H1 (cell line): ENCODE measurements at places on chromosomes 6 and 20. TPM values are rescaled to one million over a fixed set of nuclear protein-coding genes. Genes with fewer than 3 reads are reported as not detected.

DNA sequence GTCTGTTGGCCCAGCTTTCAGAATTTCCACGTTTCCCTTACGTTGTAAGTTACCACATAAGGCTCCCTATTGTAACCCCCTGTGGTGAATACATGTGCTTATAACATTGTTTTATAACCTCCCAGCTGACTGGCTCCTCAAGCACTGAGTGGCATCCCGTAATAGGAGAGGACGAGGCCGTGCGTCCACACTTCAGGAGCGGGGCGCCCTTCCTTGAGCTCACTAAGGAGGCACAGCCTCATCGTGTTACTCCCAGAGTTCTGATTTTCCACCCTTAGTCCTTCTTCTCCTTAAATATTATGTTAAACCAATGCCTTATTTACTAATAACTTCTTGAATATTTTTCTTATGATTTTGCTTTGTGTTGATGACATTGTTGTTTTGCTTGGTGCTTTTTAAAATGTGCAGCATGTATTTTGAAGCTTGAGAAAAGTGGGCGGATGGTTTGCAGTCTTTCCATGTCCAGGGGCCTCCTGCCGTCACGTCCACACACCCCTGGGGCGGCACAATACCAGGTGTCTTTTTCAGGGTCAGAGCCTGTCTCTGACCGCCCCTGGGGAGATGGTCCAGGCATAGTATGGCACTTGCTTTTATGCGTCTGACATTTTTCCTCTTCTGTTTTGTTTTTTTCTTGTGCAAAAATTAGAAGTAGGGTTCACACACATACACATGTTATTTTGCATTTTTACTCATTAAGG lies 181.8 kb downstream of the DLL1 start:
- no peaks in the 10 kb centered on the region for H3K36me3 ChIP-seq
- H3K4me1 ChIP-seq: no peaks in the 10 kb centered on the region
- no peaks in the 10 kb centered on the region for H3K27me3 ChIP-seq
- no peak overlapping the region for H3K27ac ChIP-seq

EDN1 gene
- total RNA-seq: 1.1 and 1.2 TPM in 2 replicates

DNA sequence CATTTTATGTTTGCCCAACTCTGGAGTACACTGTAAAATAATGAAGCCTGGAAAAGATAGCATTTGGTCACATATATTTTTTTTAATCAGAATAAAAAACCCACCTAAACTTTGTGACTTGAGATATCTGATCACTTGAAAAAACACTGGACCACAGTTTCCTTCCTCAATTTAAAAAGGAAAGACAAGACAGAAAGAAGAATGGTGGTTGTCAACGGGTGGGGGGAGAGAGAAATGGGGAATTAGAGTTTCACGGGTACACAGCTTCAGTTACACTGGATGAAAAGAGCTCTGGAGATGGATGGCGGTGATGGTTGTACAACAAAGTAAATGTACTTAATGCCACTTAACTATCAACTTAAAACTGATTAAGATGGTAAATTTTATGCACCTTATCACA lies 14.7 kb upstream of the DST start:
- no peak for DNase-seq
- no peaks in the 10 kb centered on the region for H3K27me3 ChIP-seq
- H3K4me3 ChIP-seq: no peak overlapping the region
- H3K27ac ChIP-seq: no peak overlapping the region
- H3K4me1 ChIP-seq: peaks cover 4% of the 10 kb centered on the region

DNA sequence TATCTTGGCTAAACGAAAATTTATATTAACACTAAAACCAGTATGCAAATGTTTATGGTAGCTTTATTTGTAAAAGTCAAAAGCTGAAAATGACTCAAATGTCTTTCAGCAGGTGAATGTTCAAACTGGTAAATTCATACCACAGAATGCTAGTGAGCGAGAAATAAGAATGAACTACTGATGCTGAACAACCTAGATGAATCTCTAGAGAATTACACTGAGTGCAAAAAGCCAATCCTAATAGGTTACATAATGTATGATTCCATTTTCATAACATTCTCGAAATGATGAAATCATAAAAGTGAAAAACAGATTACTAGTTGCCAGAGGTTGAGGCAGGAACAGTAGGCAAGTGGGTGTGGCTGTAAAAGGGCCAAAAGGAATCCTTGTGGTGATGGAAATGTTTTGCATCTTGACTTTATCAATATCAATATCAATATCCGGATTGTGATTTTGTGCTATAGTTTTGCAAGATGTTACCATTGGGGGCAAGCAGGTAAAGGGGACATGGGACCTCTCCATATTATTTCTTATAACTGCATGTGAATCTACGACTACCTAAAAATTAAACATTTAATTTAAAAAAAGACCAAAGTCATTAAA lies 26.1 kb downstream of the ZNF311 start:
- H3K27ac ChIP-seq: no peak overlapping the region
- H3K4me3 ChIP-seq: no peak overlapping the region
- H3K4me1 ChIP-seq: no peaks in the 10 kb centered on the region; the same call in 1 of the 2 replicates
- H3K27me3 ChIP-seq: no peaks in the 10 kb centered on the region

DNA sequence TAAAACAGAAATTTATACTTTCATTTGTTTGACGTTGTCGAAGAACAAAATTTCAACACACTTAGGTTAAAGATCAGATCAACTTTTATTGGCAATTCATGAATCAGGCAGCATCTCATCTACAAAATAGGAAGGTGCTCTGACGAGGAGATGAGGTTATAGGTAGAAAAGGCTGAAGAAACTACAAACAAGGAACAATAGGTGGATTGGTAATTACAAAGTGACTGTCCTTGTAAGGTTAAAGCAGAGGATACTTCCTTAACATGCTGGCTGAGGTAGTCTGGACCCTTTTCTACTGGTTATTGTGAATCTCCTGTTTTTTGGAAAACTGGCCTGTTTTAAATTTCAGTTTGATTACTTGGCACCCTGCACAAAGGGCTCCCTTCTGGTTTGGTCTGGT lies 32.5 kb upstream of the TRIM27 start:
- no peaks in the 10 kb centered on the region for H3K4me1 ChIP-seq
- H3K27me3 ChIP-seq: no peaks in the 10 kb centered on the region; the same call in 1 of the 2 replicates
- no peak for DNase-seq
- no peak overlapping the region for H3K27ac ChIP-seq

DNA sequence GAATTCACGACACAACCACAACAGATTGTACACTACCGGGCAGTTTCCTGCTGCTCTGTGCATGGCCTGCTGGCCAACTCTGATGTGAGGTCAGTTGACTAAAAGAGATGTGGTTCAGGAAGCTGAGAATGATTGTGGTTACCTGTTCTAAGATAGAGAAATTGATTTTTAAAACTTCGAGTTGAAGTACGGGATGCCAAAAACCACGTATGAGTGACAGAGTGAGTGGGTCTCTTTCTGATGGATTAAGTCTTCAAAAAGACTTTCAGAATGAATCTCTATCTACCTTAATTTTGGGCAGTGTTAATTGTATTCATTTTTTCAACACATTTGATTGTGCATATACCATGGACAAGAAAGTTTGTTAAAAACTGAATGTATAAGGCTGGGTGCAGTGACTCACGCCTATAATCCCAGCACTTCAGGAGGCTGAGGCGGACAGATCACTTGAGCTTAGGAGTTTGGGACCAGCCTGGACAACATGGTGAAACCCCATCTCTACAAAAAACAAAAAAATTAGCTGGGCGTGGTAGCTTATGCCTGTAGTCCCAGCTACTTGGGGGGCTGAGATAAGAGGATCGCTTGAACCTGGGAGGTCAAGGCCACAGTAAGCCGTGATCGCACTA lies 121.2 kb downstream of the SGK1 start:
- no peak for DNase-seq
- no peak overlapping the region for H3K27ac ChIP-seq
- H3K36me3 ChIP-seq: no peaks in the 10 kb centered on the region
- peaks cover 6% of the 10 kb centered on the region; the same call in 1 of the 2 replicates for H3K4me1 ChIP-seq
- no peak overlapping the region for H3K4me3 ChIP-seq

- no peak overlapping the region for H3K27ac ChIP-seq
- peaks cover 7% of the 10 kb centered on the region for H3K4me1 ChIP-seq
- H3K27me3 ChIP-seq: no peaks in the 10 kb centered on the region
- no peak overlapping the region for H3K4me3 ChIP-seq
- H3K36me3 ChIP-seq: no peaks in the 10 kb centered on the region
- peak; percentile 39 for DNase-seq
Observed at GRCh38 chr20:23607497-23608245, 2.0 kb upstream of the CST9 start.

ZC3H12D gene
- total RNA-seq: 0.07 and 0.08 TPM in 2 replicates

DNA sequence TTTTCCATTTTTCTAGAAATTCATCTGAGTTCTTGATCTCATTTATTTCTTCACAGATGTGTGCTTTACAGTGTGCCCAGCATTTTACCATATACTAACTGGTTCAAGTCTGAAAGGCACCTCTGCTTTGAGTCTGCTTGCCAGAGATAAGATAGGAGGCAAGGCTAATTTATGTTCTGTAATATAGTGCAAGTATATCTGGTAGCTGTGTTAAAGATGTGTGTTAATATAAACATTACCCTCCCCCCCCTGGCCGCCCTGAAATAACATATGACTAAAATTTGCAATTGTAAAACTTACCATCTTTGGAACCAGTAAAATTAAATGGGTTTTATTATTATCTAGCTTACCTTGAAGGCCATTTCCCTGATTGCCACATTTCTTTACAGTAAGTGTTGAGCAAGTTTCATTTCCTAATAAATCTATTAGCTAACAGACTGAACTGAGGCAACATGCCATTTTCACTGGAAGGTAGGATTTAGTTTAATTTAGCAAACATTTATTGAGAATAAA lies 2.7 kb downstream of the FBXO9 start:
- no peaks in the 10 kb centered on the region for H3K36me3 ChIP-seq
- H3K27ac ChIP-seq: no peak overlapping the region
- H3K4me3 ChIP-seq: no peak overlapping the region
- no peak for DNase-seq
- H3K27me3 ChIP-seq: no peaks in the 10 kb centered on the region
- H3K4me1 ChIP-seq: no peaks in the 10 kb centered on the region

RNF144B gene
- total RNA-seq: 9.8 and 11.2 TPM in 2 replicates

GPR63 gene
- total RNA-seq: 11.3 and 11.6 TPM in 2 replicates

DNA sequence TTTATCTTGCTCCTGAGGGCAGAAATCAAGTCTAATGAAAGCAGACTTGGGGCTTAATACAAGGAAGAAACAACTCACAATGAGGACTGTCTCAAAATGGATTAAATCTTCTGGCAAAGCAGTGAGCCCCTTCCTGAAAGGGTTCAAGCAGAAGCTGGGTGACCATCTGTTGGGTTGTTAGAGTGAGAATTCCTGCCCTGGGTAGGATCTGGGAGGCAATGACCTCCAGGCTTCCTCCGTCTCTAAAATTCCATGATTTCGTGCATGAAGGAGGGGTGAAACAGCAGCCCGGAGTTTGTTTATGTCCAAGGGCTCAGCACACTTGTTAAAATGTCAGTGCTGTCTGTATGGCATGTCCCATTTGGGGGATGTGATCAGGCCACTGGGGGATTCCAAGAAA lies 64.0 kb upstream of the KCNK16 start:
- no peaks in the 10 kb centered on the region for H3K27me3 ChIP-seq
- H3K27ac ChIP-seq: no peak overlapping the region
- no peaks in the 10 kb centered on the region for H3K36me3 ChIP-seq
- H3K4me1 ChIP-seq: no peaks in the 10 kb centered on the region

GRCh38 chr6:83067448-83068439 lies at the start of gene DOP1A:
TSS of gene DOP1A (plus strand) at chr6:83067671. CDS start at chr6:83096978, 29,307 bp downstream.
- H3K4me3 ChIP-seq: peak within 1 kb of the TSS; percentile 72
- H3K4me1 ChIP-seq: peaks cover 8% of the 10 kb centered on the region; the same call in 1 of the 2 replicates
- DNase-seq: peak; percentile 85
- no peaks in the 10 kb centered on the region for H3K27me3 ChIP-seq
- H3K36me3 ChIP-seq: no peaks in the 10 kb centered on the region
- H3K27ac ChIP-seq: peak within 1 kb of the TSS; percentile 87

- H3K27me3 ChIP-seq: no peaks in the 10 kb centered on the region; the same call in 1 of the 2 replicates
- H3K36me3 ChIP-seq: no peaks in the 10 kb centered on the region
- H3K4me3 ChIP-seq: no peak overlapping the region
- DNase-seq: no peak
Observed at GRCh38 chr6:14060971-14061370, 56.6 kb upstream of the CD83 start.

GRCh38 chr6:938271-938905 lies 245.4 kb upstream of the EXOC2 start:
- no peaks in the 10 kb centered on the region for H3K36me3 ChIP-seq
- no peak overlapping the region for H3K4me3 ChIP-seq
- H3K4me1 ChIP-seq: no peaks in the 10 kb centered on the region
- no peaks in the 10 kb centered on the region for H3K27me3 ChIP-seq
- no peak overlapping the region for H3K27ac ChIP-seq

- no peaks in the 10 kb centered on the region for H3K4me1 ChIP-seq
- DNase-seq: no peak
- no peaks in the 10 kb centered on the region for H3K27me3 ChIP-seq
Observed at GRCh38 chr6:103356531-103356930, 1503.2 kb downstream of the HACE1 start.

RGS17 gene
- total RNA-seq: 10.7 and 12.2 TPM in 2 replicates

KCNS1 gene
- total RNA-seq: 1.8 and 1.9 TPM in 2 replicates

GRCh38 chr6:134630508-134631121 lies 312.7 kb upstream of the SGK1 start:
- H3K4me3 ChIP-seq: no peak overlapping the region
- no peak overlapping the region for H3K27ac ChIP-seq
- no peaks in the 10 kb centered on the region for H3K4me1 ChIP-seq
- H3K36me3 ChIP-seq: no peaks in the 10 kb centered on the region

CD93 gene
- 0.07 TPM in 1 of 2 replicates, not detected in the other for total RNA-seq

SNAP25 gene
- 0.52 and 0.69 TPM in 2 replicates for total RNA-seq

EPPIN gene
- total RNA-seq: 0.13 TPM in 1 of 2 replicates, not detected in the other

PHACTR1 gene
- total RNA-seq: 17.1 and 17.3 TPM in 2 replicates

GRCh38 chr6:105372142-105372848 lies 30.6 kb downstream of the PREP start:
- DNase-seq: no peak
- no peaks in the 10 kb centered on the region for H3K27me3 ChIP-seq
- peaks cover 32% of the 10 kb centered on the region for H3K36me3 ChIP-seq

DNA sequence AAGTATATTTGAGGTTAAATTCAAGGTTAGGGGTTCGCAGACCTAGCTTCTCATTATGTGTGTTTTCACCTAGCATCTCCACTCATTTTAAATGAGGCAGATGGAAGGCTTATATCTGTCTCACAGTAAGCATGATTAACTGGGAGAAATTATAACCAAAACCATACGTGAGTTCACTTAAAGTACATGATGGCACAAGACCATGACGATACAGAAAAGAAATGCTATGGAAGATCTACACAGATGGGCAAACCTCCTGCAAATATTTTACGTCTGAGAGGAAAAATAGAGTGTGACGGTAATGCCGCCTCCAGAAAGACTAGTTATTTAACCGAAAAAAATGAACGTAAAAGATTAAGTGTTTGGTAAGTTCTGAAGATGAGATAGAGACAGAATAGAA lies 337.8 kb downstream of the FARS2 start:
- no peaks in the 10 kb centered on the region for H3K27me3 ChIP-seq
- no peaks in the 10 kb centered on the region for H3K36me3 ChIP-seq
- no peak overlapping the region for H3K27ac ChIP-seq

GRCh38 chr6:141421378-141421777 lies 711.3 kb upstream of the GJE1 start:
- H3K27me3 ChIP-seq: no peaks in the 10 kb centered on the region
- DNase-seq: no peak
- H3K36me3 ChIP-seq: no peaks in the 10 kb centered on the region
- H3K27ac ChIP-seq: no peak overlapping the region
- H3K4me1 ChIP-seq: no peaks in the 10 kb centered on the region
- H3K4me3 ChIP-seq: no peak overlapping the region

SAMD5 gene
- total RNA-seq: 0.04 and 0.08 TPM in 2 replicates

OR2J1 gene
- total RNA-seq: not detected in 2 replicates
